ENCODE measurements at places on chromosomes 1 and 21.

DNA sequence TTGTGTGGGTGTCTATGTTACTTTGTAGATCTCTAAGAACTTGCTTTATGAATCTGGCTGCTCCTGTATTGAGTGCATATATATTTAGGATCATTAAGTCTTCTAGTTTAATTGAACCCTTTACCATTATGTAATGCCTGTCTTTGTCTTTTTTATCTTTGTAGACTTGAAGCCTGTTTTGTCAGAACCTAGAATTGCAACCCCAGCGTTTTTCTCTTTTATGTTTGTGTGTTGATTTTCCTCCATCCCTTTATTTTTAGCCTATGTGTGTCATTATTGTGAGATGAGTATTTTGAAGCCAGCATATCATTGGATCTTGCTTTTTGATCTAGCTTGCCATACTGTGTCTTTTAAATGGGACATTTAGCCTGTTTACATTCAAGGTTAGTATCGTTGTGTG is 573.2 kb downstream of the BRINP3 start:
- DNase-seq, result no peak

DNA sequence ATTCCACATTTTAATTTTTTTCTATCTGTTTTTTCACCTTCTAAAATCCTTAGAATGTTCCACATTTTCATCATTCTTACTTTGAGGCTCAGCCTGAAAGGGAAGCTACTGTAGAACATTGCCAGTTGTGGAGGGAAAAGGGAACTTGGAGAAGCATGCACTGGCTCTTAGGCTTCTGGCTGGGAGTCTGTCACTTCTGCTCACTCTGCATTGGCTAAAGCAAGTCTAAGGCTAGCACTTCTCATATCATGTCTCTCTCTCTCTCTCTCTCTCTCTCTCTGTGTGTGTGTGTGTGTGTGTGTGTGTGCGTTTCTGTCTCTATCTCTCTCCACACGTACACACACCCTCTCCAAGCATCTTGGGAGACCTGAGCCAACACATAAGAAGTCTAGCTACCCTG is 49.6 kb upstream of the ADAR start:
- DNase-seq, result no peak

- DNase-seq, result no peak
Measured at GRCh38 chr21:33811167-33812010, 104.2 kb downstream of the ATP5PO start.

DNA sequence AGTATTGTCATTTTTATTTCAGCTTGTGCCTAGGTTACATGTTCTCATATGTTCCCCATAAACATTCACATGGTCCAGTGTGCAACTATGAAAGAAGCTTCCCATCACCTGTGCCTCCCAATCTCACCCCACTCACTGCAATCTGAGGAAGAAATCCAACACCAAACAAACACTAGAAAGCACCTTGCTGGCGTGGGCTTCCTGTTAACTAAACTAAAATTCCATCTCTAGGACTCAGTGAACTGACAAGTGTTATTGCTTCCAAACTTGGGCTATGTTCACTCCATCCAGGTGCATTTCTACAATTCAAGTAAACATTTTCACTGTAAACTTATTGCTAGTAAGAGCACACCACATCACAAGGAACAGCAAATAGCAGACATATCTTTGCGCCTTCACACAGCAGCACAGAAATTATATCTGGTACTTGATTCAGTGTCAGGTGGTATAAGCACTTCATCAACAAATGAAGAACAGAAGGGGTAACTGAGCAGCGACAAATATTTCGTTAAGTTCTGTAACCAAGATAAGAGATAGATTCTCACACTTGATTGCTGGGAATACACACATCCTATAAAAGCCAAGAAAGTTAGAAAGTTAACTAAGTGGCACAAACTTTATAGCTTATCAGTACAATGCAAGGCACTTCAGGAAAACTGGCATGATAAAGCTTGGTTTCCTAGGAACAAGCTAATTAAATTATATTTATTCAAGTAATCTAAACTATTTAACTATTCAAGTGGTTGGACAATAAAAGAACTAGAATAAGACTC is 8.9 kb upstream of the KCNJ15 start:
- no peak for DNase-seq

GRCh38 chr1:157162345-157162744 is 24.1 kb upstream of the ETV3 start:
- no peak for DNase-seq

DNA sequence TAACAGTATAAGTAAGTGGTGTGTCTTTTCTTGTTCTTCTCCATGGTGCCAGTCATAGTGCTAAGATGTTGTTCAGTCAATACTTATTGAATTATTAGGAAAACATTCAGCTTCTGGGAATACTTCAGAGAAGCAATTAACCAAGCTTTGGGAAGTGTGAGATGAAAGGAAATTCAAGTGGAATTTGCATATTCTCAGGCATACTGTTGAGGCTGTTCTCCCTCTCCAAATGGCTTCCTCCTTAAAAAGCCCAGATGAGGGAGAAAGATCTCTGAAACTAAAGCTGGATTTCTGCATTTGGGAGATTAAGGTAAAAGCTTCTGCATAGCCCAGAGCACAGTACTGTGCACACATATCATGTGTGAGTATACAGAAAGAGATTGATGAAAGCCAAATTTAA is 73.4 kb downstream of the MACF1 start:
- no peak for DNase-seq

- DNase-seq, result peak; percentile 7
Measured at GRCh38 chr1:20787840-20788795, 1.0 kb upstream of the HP1BP3 start.

DNA sequence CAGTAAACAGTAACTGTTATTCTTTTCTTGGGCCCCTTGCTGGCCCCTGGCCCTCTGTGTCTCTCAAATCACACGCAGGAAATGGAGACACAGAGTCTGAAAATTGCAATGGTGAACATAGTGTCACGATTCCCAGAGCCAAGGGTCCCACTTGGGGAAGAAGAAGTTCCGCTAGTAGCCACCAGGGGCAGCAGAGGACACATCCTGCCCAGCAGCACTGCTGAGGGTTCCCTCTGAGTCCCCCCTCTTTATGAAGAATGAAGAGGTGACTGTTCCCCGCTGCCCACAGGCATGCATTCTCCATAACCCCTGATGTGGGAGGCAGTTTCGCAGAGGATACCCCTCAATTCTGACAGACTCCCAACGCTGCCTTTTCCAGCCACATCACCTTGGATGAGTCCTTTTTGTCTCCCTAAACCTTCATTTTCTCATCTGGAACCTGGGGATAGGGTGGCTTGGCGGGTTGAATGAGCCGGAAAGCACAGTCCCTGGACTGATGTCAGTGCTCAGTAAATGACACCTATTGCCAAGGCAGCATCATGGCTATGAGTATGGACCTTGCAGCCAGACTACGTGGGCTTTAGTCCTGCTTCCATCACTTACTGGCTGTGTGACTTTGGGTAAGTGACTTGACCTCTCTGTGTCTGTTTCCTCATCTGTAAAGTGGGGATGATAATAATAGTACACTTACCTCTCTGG is 238.0 kb upstream of the TMEM51 start:
- DNase-seq, result peak; percentile 18

GRCh38 chr1:108644984-108645383 is 15.9 kb downstream of the HENMT1 start:
- peak; percentile 75 for DNase-seq
